Head of caudate nucleus (tissue), 42 donors: ENCODE measurements at places on chromosomes 7 and 10.

DNA sequence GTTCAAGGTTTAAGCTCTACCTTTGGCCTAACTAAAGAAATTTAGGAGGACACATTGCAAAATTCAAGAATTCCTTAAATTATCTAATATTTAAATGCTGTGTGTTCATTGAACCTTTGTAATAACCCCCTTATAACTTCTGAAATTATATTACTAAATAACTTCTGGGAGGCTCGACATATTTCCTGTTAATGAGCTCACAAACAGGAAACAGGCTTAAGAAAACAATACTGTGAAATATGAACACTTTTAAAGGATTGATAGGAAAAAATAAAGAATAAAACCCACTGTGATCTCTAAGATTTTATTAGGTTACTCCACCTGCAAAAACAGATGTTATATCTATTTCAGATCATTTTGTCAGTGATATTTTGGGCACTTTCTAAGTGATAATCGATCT lies 74.1 kb downstream of the FOXP2 start:
- no peak for DNase-seq

DNA sequence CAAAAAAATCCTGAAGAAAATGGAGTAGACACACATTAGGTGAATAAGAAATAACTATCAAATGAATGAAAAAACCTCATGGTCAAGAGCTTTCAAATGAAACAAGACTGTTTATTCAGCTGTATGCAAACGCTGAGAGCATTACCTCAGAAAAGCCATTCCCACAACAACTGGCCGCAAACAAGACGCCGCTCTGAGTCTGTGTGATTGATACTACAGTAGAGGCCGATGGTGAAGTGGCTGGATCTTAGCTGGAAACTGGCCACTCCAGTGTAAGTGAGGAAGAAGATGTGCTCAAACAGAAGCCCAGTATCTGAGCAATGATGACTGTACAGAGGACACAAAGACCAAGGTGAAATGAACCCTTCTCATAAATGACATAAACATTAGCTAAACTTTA lies 252.4 kb upstream of the GHITM start:
- no peak for DNase-seq

- no peak for DNase-seq
Observed at GRCh38 chr10:88041243-88042159, 178.1 kb downstream of the PTEN start.

GRCh38 chr7:44257618-44258422 lies 57.0 kb downstream of the YKT6 start:
- DNase-seq: peak; percentile 93

DNA sequence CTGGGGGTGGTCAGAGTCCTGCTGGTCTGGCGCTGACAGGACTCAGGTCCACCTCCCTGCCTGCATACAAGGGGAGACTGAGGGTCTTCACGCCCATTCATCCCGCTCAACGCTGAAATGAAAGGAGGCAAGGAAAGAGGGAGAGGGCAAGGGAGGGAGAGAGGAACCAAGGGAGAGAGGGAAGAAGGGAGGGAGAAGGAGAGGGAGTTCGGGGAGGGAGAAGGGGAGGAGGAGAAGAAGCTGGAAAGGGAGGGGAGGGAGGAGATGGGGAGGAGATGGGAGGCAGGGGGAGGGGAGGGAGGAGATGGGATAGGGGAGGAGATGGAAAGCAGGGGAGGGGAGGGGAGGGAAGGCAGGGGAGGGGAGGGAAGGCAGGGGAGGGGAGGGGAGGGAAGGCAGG lies 69.4 kb upstream of the INPP5A start:
- DNase-seq: no peak

- DNase-seq: no peak
Observed at GRCh38 chr7:7704867-7705266, 13.5 kb downstream of the RPA3 start.

- no peak for DNase-seq
Observed at GRCh38 chr10:29977171-29977570, 82.2 kb downstream of the JCAD start.

DNA sequence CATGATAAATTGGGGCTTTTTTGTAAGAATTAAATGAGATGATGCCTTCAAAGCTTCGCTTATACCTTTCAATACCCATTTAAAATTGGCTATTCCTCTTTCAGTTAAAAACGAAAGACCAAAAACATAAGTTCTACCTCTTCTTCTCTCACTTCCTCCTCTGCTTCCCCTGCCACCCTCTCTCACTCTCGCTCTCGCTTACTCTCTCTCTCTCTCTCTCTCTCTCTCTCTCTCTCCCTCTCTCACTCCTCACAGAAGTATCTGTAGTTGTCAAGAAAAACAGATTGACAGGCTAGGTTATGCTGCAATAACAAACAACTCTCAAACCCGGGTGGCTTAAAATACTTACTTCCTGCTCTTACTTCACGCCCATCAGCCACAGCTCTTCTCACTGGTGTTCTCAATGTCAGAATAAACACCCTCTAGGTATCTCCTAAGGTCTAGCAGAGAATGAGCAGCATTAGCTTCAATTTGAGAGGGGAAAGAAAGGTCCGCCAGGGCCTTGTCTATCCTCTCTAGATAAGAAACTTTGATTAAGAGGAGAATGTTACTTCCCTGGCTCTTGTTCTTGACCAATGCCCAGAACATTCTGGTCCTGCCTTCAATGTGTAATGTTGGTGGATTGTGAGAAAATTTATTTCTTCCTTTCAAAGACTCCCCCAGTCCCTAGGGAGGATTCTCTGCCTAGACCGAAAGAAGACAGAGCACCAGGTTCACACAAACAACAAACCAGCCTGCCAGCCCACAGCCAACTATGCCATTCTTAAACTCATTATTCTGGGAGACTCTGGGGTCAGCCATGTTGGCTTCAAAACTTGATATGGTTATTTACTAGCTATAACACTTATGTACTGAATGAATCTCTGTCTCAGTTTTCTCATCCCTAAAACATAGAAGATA lies 1028.7 kb downstream of the XPNPEP1 start:
- no peak for DNase-seq

DNA sequence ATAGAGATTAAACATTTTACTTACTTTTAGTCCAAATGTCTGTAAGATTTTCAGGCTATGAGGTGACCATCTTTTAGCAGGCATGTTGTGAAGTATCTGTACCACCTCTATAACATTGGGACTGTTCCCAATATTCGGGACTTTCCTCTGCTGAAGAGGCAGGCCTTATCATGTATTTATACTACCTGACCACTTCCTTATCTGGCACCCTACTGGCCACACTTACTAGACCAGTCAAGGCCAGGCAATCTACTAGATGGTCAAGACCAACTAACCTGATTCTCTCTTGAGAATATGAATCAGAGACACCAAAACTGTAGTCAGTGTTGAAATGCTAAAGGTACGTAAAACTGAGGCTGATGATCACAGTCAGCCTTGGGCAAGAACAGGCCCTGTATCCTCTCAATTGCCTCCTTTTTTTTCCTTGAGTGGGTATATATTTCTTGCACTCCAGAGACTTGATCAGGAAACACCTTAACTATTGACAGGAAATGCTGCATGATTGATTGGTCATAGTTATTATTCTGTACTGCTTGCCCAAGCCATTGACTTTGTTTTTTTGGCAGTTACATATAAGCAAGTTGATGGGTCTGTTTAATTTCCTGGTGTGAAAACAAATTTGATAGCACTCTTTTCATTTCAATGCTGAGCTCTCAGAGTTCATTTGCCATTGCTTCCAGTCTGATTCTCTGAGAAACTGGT lies 5.2 kb upstream of the PRKAR2B start:
- DNase-seq: no peak

DNA sequence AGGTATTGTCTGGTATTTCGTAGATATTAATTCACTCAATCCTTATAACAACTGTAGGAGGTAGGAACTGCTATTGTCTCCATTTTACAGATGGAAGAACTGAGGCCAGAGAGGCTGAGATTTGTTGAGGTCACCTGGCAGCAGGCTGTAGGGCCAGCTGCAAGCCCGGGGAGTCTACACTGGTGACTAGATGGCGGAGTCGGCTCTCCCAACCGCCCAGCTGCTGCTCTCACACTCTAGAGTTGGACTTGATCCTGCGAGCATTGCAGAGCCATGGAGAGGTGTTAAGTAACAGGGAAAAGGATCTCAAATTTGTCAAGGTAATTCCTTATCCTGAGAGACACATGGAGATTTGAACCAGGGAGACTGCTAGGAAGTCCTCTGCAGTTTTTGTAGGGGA lies 124.1 kb downstream of the CAMK1D start:
- no peak for DNase-seq

- DNase-seq: no peak
Observed at GRCh38 chr7:4345004-4345403, 337.1 kb upstream of the FOXK1 start.

DNA sequence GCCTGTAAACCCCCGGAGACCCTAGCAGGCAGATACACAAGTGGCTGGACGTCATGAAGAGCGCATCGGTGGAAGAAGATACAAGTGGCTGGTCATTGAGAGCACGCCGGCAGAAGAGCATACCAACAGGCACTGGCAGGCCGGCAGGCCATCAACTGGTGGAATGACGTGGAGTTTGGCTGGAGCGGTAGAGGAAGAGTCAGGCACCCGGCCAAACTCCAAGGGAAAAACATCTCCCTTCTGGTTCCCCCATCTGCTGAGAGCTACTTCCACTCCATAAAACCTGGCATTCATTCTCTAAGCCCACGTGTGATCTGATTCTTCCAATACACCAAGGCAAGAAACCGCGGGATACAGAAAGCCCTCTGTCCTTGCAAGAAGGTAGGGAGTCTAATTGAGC lies 113.4 kb upstream of the NPSR1 start:
- DNase-seq: no peak

GRCh38 chr7:3836855-3837254 lies 535.8 kb downstream of the SDK1 start:
- no peak for DNase-seq

GRCh38 chr7:83439026-83439425 lies 209.9 kb downstream of the SEMA3E start:
- no peak for DNase-seq

DNA sequence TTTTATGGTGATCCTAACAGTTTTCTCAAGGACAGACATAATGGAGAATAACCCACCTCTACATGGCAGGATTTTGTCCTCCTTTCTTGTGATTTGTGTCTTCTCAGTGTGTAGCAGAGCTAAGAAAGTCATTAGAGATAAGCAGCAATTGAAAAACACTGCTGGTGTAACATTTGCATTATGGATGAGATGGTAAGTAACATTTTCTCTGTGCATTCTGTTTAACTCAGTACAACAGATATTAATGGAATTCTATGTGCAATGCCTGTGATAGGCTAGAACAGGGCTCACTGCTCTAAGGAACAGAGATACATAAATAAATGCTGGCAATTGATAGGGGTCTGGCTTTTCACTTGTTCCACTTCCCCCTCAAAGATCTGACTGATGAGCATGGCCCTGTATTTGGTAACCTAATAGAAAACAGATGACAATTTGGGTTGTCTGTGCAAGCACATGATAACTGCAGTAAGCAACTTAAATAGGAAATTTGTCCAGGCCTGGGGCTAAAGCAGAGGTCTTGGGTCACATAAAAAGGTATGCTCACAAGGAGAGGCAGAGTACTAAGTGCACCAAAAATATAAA lies 560.3 kb upstream of the POM121L12 start:
- DNase-seq: no peak

DNA sequence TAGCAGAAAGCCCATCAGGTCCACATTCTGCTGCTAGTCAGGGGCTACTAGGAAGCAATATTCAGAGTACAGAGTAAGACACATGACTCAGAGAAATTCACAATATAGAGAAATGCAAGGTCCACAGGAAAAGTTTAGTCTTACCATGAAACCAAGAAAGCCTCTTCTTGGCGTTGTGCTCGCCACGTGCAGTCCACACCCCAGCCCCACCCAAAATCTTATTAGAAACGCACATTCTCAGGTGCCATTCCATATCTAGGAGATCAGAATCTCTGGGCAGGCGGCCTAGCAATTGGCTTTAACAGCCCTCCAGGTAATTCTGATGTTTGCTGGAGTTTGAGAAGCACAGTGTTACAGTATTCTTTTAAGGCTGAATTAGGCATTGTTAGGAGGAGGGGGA lies 15.8 kb upstream of the SAR1A start:
- no peak for DNase-seq

GRCh38 chr7:26090927-26091519 lies 61.0 kb upstream of the NFE2L3 start:
- DNase-seq: no peak

DNA sequence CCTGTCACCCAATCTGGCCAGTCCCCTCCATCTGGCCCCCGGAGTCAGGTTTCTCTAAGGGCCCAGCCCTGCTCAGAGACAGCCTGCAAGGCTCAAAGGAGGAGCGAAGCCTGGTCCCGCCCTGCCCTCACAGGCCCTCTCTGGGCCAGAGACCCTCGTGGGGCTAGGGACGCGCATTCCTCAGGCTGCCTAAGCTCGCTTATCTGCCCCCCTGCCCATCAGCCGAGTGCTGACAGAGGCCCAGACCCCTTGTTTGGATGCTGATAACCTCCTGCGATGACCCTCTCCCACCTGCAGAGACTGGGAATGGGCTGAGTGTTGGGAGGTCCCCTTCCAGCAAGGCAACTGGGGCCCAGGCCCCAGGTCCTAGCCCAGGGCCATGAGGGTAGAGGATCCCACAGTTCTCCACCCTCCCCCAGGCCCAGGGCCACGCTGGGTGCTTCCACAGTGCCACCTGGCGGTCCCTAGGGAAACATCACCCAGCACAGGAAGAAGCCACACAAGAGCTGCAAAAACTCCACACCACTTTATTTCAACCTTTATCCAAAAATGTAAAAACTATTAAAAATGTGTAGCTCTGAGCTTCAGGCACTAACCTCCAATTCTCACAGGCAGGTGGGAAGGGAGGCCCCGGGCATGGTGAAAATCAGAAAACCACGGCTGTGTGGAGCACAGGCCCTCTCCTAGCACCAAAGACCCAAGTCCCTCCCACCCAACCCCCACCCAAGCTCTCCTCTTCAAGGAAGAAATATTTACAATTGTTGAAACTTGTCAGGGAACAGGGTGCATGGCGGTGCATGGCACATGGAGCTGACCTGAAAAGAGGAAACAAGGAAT lies 2.2 kb downstream of the NPM3 start:
- DNase-seq: peak; percentile 72

DNA sequence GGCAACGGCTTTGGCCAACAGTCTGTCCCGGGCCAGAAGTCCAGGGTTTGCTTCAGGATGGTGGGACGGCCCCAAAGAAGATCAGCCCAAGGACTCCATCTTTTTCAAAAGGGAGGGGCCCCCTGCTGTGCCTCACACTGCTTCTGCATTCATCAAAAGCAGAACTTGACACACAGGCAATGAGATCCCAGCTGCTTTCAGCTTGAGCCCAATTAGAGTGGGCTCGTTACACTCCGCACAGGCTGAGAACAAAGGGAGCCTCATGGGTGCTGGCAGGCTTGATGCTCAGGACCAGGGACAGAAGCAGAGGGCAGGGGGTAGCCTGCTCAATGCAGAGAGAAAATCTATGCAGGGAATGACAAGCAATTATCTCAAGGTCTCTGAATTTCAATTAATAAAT lies 45.5 kb downstream of the VOPP1 start:
- peak; percentile 43 for DNase-seq

- DNase-seq: no peak
Observed at GRCh38 chr10:74377476-74377875, 226.5 kb downstream of the ADK start.

- no peak for DNase-seq
Observed at GRCh38 chr10:80966326-80966986, 428.8 kb downstream of the SH2D4B start.
